Cortex of kidney (tissue), 1 donor: ENCODE measurements at places on chromosomes 6 and 20.

- no peak for DNase-seq
These were observed 101.5 kb upstream of the MARCKS start for GRCh38 chr6:113755449-113756289.

DNA sequence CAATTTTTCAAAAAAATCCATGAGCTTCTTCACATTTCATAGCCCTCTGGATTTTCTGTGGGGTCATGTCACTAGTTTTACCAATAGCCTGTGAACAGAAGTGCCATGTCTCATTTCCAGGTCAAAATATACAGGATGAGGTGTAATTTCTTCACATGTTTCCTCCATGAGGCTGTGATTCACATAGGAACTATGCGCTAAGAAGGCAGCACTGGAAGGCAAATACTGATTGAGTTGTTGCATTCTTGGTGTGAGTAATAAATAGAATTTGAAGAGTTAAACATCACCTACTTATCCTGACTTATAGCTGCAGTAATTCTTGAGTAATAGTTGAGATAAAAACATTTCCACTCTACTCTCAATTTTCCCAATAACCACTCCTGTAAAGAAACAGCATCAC, 442.3 kb downstream of the HAO1 start:
- DNase-seq: no peak

DNA sequence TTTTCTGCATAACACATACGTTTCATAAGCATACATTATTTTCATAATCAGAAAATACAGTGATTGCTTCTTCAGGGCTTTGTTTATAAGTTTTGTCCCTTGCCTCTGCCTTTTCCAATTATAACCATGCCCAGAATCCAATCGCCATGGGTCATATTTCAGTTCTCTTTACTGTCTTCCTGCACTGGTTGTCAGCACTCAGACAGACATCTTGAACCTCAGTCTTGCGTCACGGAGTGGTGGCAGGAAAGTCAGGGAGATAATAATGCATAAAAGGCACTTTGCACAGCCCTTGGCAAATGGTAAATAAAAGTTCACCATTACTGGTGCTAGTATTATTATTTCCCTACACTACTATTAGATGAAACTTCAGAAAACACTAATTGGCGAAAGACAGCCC, 7.2 kb downstream of the KIF16B start:
- DNase-seq: no peak

DNA sequence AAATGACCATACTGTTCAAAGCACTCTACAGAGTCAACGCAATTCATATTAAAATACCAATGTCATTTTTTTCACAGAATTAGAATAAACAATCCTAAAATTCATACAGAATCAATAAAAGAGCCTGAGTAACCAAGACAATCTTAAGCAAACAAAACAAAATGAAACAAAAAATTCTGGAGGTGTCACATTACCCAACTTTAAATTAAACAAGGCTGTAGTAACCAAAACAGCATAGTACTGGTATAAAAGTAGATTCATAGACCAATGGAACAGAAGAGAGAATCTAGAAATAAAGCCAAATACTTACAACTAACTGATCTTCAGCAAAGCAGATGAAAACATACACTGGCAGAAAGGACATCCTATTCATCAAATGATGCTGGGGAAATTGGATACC, 346.9 kb upstream of the JAG1 start:
- DNase-seq: no peak

DNA sequence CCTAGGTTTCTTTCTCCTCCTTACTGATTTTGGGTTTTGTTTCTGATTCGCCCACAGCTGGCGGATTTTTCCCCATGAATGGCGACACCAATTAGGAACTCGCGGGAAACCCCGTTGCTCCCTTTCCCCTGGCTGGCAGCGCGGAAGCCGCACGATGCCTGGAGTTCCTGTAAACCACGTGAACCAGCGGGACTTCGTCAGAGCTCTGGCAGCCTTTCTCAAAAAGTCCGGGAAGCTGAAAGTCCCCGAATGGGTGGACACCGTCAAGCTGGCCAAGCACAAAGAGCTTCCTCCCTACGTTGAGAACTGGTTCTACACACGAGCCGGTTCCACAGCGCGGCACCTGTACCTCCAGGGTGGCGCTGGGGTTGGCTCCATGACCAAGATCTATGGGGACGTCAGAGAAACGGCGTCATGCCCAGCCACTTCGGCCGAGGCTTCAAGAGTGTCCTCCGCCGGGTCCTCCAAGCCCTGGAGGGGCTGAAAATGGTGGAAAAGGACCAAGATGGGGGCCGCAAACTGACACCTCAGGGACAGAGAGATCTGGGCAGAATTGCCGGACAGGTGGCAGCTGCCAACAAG, 3.2 kb upstream of the SEC23B start:
- no peak for DNase-seq

DNA sequence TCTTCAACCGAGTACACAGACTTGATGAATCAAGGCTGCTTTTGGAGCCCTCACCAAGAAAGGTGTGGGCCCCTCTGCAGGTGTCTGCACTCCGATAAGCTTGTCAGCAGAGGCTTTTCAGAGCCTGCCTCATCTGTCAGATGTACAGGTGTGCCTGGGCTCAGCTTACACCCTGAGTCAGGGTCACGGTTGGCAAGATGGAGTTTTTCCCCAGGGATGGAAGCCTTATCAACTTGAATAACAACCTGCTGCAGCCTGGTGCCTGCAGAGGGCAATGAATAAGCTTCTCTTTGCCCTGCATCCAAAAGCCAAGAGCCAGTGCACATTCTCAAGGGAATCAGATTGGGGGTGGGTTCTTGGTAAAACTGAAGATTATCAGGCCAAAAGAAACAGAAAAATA, 427.1 kb downstream of the CD83 start:
- DNase-seq: no peak

DNA sequence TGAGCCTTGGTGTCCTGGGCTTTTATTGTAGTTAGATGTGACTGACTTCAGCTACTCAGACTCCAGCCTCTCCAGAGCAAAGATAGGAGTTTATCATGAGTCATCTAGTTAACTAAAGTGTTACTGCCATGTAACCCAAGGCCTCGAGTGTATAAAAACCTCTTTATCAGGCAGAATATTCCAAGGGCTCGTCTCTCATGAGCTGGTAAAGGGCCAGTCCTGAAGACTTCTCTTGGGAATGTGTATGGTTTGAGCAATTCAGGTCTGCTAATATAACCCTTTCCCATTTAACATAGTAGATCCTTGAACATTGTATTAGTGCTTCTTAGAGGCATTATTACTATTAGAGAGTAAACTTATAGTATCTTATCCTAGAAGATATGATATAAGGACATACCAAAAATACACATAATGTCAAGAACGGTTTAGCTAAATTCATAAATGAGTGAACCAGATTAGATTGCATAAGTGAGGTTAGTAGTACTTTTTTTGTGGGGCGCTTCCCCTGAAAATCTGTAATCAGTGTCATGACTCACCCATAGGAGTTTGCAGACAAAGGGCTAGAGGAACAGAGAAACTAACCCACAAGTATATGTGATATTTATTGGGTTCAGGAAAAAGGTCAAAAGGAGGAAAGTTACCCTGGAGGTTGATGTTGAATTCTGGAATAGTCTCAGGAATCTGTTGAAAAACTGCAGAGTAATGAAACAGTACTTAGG, 16.0 kb downstream of the DSE start:
- no peak for DNase-seq

- no peak for DNase-seq
These were observed 173.6 kb downstream of the SASH1 start for GRCh38 chr6:148516217-148516616.

DNA sequence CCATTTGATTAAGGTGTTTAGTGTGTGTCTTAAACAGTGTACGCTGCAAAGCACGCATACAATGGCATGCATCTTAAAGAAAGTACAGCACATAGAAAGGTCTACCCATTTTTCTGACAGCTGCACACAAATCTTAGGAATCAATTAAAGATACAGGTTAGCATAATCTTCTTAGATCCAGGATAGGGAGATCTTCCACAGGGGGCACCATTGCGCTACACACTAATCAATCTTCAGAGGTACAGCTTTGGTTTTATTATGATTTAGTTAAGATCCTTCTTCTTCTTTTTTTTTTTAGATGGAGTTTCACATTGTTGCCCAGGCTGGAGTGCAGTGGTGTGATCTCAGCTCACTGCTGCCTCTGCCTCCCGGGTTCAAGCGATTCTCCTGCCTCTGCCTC, 63.7 kb upstream of the BEND3 start:
- no peak for DNase-seq

GRCh38 chr20:7151676-7152470, 384.4 kb downstream of the BMP2 start:
- DNase-seq: no peak

DNA sequence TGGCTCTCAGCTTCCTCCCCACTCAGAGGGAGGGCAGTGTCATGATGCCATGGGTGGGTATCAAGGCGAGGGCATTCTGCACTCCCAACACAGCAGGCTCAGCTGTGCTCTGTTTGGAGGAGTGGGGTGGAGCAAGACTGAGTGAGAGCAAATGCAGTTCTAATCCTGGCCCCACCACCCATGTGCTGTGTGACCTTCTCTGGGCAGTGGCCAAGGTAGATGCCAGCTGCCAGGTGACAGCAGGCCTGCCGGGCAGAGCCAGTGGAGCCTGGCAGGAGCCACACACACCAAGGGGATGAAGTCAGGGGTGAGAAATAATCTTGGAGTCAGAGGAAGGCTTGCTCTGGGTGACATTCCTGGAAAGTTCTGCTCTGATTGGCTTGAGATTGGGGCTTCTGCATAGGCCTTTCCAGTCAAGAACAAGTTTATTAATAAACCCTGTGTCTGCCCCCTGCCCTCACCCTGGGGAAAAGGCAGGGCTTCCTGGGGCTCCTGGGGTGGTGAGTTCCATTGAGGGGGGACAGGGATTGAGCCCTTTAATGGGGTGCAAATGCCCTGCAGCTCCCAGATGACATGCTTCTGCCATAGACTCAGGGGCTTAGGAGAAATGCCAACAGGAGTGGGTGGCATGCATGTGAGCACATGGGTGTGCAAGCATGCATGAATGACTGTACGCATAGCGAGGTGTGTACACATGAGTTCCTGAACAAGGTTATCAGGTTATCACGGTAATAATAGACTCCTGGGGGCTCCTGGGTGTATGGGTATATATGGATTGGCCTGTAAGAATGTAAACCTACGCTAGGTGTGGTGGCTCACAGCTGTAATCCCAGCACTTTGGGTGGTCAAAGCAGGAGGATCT, 134.2 kb downstream of the MRPL14 start:
- no peak for DNase-seq

DNA sequence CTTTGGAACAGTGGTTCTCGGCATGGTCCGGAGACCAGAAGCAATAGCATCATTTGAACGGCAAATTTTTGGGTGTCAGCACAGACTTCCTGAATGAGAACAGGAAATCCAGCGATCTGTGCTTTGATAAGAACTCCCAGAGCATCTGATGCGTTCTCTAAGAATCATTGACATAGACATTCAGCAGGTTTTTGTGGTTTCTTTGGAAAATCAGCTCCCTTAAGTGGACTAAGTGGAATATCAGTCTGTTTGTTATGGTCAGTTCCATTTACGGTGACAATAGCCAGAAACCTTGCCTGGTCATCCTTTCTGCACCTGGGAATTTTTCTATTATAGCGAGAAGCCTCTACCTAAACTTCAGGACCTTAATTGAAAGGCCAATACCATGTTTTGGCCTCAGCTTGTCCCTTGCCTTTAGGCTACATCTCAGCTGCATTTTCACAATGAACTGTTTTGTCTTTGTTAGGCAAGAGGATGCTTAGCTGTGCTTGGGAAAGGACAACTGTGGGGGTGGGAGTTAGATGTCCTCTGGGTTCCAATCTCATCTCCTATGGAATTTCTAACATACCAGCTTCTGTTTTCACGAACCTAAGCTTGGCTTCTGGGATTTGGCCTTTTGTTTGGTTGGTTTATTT, 299.7 kb downstream of the CDKAL1 start:
- DNase-seq: no peak

GRCh38 chr20:7980332-7981046, 39.1 kb downstream of the TMX4 start:
- DNase-seq: no peak

GRCh38 chr6:23091795-23092194, 522.4 kb downstream of the HDGFL1 start:
- DNase-seq: no peak

DNA sequence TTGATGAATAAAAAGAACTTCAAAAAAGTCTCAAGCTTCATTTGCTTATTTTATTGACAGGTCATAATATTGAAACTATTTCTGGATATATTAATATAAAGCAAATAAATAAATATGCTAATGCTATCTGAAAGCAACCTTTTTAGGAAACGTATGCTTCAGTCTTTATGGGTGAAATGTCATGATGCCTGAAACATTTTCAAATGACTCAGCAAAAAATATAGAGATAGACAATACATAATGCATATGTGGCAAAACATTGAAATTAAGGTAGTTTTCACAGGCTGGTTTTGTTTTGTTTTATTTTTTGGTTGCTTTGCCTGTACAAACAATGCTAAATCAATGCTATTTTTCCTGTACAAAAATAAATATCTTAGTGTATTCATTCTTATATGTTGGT, 194.4 kb upstream of the PLCB4 start:
- no peak for DNase-seq

- no peak for DNase-seq
These were observed 38.9 kb downstream of the LRP11 start for GRCh38 chr6:149825292-149825691.

DNA sequence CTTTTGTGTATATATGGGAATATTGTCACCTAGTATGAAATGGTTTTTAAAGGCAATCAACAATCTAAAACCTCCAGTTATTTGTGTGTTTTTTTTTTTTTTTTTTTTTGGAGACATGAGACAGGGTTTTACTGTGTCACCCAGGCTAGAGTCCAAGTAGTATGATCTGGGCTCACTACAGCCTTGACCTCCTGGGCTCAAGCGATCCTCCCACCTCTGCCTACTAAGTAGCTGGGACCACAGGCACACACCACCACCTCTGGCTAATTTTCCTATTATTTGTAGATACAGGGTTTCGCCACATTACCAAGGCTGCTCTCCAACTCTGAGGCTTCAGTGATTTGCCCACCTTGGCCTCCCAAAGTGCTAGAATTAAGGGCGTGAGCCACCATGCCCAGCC, 349.9 kb downstream of the UTRN start:
- DNase-seq: no peak

DNA sequence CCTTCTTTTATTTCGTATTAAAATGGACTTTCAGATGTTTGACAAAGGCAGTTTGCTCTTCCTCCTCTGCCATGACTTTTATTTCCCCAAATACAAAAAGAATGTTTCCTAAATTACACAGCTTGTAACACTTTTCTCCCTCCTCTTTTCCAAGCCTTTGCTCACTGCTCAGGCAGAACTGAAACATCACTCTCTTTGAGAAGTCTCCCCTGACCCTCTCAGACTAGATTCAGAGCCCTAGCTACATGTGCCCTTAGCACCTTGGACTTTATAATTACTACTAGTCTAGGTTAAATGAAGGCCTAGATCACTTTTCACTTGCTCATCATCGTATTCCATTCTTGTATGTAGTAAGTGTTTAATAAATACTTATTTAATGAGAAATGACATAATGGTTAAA, 8.5 kb upstream of the KIF6 start:
- DNase-seq: no peak

DNA sequence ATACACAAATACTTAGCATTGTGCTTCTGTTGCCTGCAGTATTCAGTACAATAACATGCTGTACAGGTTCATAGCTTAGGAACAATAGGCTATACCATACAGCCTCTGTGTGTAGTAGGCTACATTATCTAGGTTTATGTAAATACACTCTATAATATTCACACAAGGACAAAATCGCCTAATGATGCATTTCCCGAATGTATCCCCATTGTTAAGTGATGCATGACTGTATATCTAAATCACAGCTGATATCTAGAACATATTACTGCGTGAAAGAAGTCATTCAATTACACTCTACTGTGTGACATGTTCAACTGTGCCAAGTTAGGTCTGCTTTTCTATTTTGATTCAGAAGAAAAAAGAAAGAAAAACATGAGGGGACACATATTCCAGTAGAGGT, 633.5 kb downstream of the RFPL4B start:
- DNase-seq: no peak
